ENCODE measurements at places on chromosomes 11 and 22.

- DNase-seq, result no peak
Measured at GRCh38 chr11:116993599-116993998, 104.6 kb downstream of the SIK3 start.

GRCh38 chr11:41235668-41236067 is 223.8 kb downstream of the LRRC4C start:
- DNase-seq, result no peak

- DNase-seq, result no peak
Measured at GRCh38 chr11:66056501-66056900, 4.3 kb downstream of the SF3B2 start.

DNA sequence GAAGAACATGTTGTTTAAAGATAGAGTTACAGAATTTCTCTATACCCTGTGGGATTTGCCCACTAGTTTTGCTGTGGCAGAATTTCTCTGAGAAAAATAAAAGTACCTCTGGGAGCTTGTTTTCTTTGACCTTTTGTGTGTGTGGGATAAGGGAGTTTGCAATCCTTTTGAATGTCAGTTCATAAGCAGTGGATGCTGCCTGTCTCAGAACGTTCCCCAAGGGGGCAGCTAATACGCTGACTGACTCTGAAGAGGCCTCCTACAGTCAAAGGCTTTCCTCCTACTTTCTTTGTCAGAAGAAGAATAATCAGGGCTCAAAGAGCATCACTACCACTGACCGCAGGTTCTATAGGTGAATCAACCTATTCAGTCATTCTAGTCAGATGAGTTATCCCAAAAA is 140.6 kb downstream of the AASDHPPT start:
- DNase-seq, result no peak

DNA sequence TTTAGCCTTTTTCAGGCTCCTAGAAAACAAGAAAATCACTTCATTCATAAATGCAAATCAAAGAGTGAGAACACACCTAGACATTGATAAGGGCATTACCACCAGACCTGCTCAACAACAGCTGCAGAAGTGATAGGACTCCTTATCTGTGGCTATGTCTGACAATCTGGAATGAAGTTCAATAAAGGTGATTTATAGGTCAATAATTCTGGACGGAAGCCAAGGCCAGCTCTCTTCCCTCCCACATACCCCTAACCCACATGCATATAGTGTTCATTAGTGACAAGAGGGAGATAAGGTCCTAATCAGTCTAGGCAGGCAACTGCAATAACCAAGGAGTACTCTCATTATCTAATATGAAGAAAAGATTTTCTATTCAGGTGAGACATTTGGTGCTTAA is 111.3 kb downstream of the ETS1 start:
- no peak for DNase-seq

- no peak for DNase-seq
Measured at GRCh38 chr11:110318638-110319404, 22.4 kb upstream of the RDX start.

- DNase-seq, result no peak
Measured at GRCh38 chr22:24434471-24435322, 7.3 kb downstream of the ADORA2A start.

- no peak for DNase-seq
Measured at GRCh38 chr11:78607696-78608095, 33.0 kb upstream of the NARS2 start.

DNA sequence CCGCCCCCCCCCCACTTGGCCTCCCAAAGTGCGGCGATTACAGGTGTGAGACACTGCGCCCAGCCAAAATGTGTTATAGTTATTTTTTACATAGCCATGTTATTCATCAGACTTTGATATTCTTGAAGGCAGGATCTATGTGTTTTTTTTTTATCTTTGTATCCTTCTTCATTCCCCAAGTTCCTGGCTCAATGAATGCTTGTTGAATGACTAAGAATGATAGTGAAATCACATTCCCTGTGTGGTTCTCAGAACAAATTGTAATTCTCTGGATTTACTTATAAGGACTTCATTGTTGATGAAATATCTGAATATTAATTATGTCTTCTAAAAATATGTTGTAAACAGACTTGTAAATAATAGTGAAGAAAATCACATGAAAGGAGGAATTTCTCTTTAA is 33.5 kb downstream of the MMP7 start:
- no peak for DNase-seq

GRCh38 chr11:1970956-1971355 is 23.8 kb downstream of the MRPL23 start:
- peak; percentile 6 for DNase-seq

DNA sequence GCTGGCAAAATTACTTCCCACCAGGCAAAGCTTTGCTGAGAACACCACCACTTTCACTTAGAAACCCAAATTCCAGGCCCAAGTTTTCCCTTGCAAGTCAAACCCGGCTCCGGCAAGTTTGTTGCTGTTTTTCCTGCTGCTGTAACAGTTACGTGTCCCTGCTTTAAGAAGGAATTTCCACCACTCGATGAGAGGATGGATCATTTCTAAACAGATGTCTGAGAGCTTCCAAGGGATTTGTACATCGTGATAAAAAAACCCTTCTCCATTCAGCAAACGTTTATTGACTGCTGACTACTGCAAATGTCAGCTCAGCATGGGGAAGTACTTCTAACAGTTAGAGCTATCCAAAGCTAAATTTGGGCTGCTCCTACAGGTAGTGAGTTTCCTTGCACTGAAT is 19.7 kb downstream of the P2RX3 start:
- no peak for DNase-seq

DNA sequence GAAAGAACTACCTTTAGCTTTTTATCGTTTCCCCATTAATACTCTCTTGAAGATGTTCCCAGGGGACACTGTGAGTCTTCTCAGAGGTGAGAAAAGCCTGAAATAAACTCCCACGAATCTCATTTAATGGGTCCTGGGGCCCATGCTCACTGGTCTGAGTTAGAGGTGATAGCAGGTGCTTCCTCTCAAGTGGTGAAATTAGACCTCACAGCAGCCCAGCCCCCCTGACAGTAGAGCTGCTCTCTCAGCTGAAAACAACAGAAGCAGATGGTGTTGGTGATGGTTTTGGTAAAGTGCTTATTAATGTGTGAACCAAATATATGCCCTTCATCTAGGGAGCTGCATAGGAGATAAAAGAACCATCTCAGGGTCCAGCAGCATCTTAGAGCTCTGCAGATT is 76.8 kb upstream of the VPREB1 start:
- no peak for DNase-seq

GRCh38 chr22:48863965-48864528 is 963.6 kb downstream of the BRD1 start:
- DNase-seq, result no peak

DNA sequence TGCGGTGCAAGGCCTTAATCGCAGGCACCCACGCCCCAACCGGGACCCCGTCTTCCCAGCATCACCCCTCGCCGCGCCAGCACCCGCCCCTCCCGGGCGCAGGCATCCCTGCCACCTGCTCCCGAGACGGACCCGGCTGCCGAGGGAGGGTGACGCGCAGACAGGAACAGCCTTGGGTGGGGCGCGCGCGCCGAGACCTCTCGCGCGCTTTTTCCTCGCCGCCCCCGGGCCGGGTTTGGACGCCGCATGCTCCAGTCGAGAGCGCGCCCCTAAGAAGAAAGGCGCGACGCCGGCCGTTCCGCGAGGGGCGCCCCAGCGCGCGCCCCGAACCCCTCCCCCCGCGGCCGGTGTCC is 504 bp downstream of the CFL1 start:
- DNase-seq, result no peak

DNA sequence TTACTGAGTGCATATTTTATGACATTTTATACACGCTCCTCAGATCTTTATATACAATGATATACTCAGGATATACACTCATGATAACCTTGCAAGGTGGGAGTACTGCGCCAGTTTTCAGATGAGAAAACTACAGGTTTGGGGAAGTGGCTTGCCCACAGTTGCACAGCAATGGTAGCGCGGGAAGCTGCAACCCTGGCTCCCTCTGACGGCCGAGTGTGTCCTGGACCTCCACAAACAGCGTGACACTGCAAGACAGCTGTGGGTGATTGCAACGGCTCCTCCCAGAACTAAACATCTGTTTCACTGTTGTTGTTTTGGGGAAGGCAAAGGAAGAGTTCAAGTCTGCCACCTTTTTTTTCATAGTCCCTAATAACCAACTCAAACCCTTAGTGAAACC is 47.0 kb downstream of the PACSIN2 start:
- DNase-seq, result no peak

GRCh38 chr11:46418751-46419150 is 27.2 kb upstream of the CHRM4 start:
- DNase-seq, result no peak

- peak; percentile 59 for DNase-seq
Measured at GRCh38 chr11:134045799-134046635, 22.9 kb upstream of the JAM3 start.

DNA sequence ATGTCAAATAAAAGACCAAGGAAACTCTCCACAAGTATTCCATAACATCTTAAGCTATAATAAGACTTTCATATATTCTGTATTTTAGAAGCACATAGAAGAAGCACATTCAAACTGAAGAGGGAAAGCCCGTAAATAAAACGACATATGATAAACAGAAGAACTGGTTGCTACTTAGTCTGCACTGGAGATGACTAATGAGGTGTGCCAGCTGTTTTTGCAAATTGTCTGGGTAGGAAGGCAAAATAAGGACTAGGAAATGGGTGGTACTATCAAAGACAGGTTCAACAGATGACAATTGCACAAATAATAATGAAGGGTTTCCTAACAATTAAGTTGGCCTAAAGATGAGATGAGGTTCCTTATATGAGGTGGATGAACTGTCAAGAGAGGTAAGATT is 593.2 kb upstream of the CCDC179 start:
- DNase-seq, result no peak

DNA sequence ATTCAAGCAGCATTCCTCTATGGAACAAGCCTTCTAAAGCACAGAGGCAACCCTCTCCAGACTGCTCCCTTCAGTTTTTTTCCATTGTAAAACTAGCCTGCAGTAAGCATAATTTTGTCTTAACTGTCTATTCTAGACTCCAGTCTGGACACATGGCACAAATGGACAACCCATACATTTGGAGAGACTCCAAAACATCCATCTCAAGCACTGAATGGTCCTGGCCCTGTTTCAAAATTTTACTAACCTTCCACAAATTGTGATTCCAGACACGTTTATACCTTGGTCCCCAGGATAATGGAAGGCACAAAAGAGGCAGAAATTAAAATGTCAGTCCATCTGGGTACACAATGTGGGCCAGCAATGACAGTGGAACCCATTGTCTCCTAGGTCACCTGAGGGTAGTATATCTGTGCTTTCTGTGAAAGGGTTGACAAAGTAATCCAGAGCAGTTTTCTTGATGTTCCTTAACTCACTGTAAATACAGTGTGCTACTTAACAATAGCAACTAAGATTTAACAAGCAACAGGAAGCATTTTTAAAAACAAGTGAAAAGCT is 16.2 kb upstream of the SESN3 start:
- DNase-seq, result no peak

GRCh38 chr22:47816121-47816862 is 1053.8 kb downstream of the TBC1D22A start:
- DNase-seq, result no peak

DNA sequence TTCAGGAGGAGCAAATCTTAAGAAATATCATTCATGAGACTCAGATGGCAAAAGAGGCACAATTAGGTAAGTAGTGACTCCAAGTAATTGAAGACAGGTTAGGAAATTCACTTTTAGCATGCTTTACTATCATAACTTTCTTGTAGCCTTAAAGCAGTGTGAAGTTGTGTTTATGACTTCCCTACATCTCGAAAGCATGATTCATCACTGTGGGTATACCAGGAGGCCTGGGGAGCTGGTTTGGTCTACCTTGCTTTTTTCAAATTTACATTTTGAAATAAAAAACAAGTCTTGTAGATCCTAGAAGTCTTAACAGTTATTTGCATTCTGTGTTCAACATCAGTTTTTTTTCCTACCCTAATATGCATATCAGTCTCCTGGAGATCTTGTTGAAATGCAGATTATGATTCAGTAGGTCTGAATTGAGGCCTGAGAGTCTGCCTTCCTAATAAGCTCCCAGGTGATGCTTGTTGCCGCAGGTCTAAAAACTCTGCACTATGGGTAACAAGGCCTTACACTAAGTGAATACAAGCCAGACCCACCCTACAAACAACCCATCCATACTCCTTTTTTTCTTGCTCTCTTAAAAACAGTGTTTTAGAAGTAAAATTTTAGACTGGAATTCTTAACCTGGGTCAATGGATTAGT is 41.4 kb downstream of the TTC17 start:
- no peak for DNase-seq

DNA sequence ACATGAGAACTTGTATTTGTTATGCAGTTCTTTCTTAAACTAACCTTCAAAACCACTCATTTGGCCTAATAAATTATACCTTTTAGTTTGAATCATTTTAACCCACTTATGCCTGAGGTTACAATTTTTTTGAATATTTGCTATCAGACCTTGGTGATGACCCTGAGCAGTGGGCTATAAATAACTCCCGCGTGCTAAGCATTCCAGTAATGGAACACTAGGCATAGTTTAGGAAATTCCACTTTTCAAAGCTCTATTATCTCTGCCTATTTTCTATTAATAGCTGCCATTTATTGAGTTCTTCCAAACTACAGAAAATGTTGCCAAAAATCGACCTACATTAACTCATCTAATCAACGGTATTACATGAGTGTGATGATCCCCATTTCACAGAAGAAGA is 993.4 kb upstream of the FAT3 start:
- DNase-seq, result no peak

- peak; percentile 100 for DNase-seq
Measured at GRCh38 chr22:23144932-23145877, at the start of gene RAB36. TSS of gene RAB36 (plus strand) at chr22:23145477. CDS start at chr22:23146617, 1,140 bp downstream.

DNA sequence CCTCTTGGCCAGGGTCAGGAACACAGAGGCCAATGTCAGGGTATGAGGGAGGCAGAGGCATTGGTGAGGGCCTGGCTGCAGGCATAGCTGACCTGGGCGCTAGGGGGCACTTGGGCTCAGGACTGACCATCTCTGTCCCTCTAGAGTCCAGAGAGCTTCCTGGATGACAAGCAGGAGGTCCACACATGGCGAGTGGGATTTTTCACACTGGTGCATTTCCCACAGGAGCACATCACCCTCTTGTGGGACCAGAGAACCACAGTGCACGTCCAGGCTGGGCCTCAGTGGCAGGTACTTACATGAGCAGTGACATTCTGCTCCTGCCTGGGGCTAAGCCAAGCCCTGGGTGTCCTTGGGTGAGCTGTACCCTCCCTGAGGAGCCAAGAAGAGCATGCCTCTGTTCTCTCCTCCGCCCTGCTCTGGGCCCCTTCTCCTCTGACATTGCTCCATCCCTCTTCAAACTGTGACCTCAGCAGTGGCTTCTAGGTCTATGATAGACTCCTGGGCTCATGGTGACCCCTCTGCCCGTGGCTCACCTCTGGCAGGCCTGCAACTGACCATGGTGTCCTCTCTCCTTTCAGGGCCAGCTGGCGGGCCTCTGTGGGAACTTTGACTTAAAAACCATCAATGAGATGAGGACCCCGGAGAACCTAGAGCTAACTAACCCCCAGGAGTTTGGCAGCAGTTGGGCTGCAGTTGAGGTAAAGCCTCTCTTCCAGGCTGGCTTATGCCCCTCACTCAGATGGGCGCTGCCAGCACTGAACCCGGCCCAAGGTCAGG is 46.6 kb downstream of the OTOG start:
- DNase-seq, result peak; percentile 8

GRCh38 chr11:119486691-119487259 is 63.8 kb upstream of the THY1 start:
- no peak for DNase-seq

Data from WTC11 (cell line).